Keratinocyte (primary cell): ENCODE measurements at places on chromosomes 1 and 21. TPM values are rescaled to one million over a fixed set of nuclear protein-coding genes. Genes with fewer than 3 reads are reported as not detected.

WARS2 gene
- 8.3 to 12.8 TPM (median 10.3 TPM) in 3 replicates for polyA plus RNA-seq

SLC5A3 gene
- polyA plus RNA-seq: 2.5 to 5.9 TPM (median 4.0 TPM) in 3 replicates

LMNA gene
- 368 to 551 TPM (median 444 TPM) in 3 replicates for polyA plus RNA-seq

LINGO4 gene
- not detected in 3 replicates for polyA plus RNA-seq

FAM167B gene
- 0.06 to 0.07 TPM in 2 of 3 replicates, not detected in the other for polyA plus RNA-seq

IGSF5 gene
- not detected in 3 replicates for polyA plus RNA-seq

FCRL5 gene
- 0.03 TPM in 1 of 3 replicates, not detected in the others for polyA plus RNA-seq

KIF1B gene
- 13.4 to 15.1 TPM (median 14.6 TPM) in 3 replicates for polyA plus RNA-seq

SPATA45 gene
- polyA plus RNA-seq: not detected in 3 replicates

TFB2M gene
- polyA plus RNA-seq: 13.4 to 28.6 TPM (median 17.7 TPM) in 3 replicates

TRPM2 gene
- 0.31 to 0.60 TPM (median 0.52 TPM) in 3 replicates for polyA plus RNA-seq

USH2A gene
- polyA plus RNA-seq: under 0.01 TPM in 1 of 3 replicates, not detected in the others

SEMA6C gene
- polyA plus RNA-seq: 0.43 to 1.9 TPM (median 0.93 TPM) in 3 replicates
